ENCODE measurements at places on chromosomes 12 and 14. TPM values are rescaled to one million over a fixed set of nuclear protein-coding genes. Genes with fewer than 3 reads are reported as not detected.
A peak's percentile ranks its signal among the peaks of the same experiment; 100 is the strongest.

The OAS3 gene
- total RNA-seq = 16.8 TPM

The MYO1H gene
- total RNA-seq = not detected

The GLI1 gene
- total RNA-seq = 2.7 TPM

The CCDC38 gene
- total RNA-seq = 0.39 TPM

The SERPINA9 gene
- total RNA-seq = not detected

DNA sequence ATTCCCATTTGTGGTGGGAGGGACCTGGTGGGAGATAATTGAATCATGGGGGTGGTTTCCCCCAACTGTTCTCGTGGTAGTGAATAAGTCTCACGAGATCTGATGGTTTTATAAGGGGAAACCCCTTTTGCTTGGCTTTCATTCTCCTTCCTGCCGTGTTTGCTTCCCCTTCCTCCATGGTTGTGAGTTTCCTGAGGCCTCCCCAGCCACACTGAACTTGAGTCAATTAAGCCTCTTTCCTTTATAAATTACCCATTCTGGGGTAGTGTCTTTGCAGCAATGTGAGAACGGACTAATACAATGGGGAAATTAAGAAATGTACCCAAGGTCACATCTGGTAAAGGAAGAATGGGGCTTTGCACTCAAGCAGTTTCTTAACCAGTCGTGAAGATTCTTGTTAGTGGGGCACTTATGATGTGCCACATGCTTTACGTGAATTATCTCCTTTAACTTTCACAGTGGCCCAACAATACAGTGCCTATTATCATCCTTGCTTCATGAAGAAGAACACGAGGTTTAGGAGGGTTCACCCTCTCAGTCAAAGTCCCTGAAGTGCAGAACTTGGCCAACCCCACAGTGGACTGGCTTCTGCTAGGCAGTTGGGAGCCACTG lies 234.3 kb downstream of the EFCAB11 start:
- peak; percentile 49 for DNase-seq

- DNase-seq = no peak
Measured at GRCh38 chr14:37275963-37276362, 78.2 kb downstream of the MIPOL1 start.

GRCh38 chr14:41549821-41550607 lies 56.7 kb upstream of the LRFN5 start:
- DNase-seq = no peak

GRCh38 chr14:39417014-39417413 lies 15.2 kb downstream of the FBXO33 start:
- no peak for DNase-seq
